H4 (cell line): ENCODE measurements at places on chromosomes 3 and 15. TPM values are rescaled to one million over a fixed set of nuclear protein-coding genes. Genes with fewer than 3 reads are reported as not detected.

The CCR3 gene
- 0.27 and 0.29 TPM in 2 replicates for total RNA-seq

DNA sequence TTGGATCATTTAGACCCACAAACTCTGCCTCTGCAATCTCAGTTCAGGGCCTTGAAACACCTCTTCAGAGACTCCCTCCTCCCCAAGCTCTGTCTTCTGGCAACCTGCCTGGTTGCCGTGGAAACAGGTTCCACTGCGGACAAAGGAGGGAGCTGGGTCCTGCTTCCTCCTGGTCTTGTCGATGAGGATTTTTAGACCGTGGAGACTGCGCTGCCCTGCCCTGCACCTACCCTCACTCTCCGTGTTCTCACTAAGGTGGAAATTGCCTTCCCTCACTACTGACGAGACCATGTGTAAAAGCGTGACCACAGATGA, at the start of gene RTP1:
RTP1 (plus strand) TSS at position 152 of the 315 bp plus-strand sequence; CDS start at position 182, 30 bp downstream.
- DNase-seq = no peak

GRCh38 chr15:69285834-69286233, 12.9 kb upstream of the PAQR5 start:
- no peak for DNase-seq

DNA sequence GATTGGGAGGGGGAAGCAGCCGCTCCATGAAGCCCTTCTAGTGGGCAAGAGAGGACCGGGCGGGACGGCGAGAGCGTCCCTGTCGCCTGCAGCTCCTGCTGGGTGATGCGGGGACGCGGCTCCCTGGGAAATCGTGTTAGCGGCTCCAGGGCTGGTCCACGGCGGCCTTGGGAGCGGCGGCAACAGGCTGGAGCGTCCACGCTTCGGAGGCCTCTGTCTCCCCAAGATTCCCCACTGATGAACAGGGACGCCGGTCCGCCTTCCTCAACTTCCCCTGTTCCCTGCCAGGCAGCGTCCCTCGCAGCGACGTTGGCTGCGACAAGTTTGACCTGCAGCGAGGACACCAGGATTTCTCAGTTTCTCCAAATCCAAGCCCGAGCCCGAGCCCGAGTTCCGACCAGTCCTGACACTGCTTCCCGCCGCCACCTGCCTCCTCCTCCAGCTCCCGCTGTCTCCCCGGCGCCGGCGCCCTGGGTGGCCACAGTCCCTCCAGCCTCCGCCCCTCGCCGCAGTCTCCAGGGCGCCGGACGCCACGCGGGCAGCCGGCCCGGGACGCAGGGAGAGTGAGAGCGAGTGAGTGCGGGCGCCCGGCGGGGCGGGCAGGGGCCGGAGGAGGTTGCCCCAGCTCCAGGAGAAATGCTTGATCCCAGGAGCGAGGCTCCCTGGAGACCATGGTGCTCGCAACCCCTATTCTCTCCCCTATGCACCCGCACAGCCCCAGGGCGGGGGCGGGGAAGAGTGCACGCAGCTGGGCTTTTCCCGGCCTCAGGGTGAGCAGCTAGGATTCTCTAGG, 78.1 kb upstream of the RNF7 start:
- no peak for DNase-seq
